ENCODE measurements at places on chromosomes 2 and 18.

- DNase-seq: no peak
Measured at GRCh38 chr18:26159353-26159752, 25.7 kb downstream of the PSMA8 start.

- no peak for DNase-seq
Measured at GRCh38 chr2:216909541-216910210, 49.8 kb upstream of the TNP1 start.

- DNase-seq: peak; percentile 11
Measured at GRCh38 chr2:174395969-174396630, 570 bp downstream of the SCRN3 start.

DNA sequence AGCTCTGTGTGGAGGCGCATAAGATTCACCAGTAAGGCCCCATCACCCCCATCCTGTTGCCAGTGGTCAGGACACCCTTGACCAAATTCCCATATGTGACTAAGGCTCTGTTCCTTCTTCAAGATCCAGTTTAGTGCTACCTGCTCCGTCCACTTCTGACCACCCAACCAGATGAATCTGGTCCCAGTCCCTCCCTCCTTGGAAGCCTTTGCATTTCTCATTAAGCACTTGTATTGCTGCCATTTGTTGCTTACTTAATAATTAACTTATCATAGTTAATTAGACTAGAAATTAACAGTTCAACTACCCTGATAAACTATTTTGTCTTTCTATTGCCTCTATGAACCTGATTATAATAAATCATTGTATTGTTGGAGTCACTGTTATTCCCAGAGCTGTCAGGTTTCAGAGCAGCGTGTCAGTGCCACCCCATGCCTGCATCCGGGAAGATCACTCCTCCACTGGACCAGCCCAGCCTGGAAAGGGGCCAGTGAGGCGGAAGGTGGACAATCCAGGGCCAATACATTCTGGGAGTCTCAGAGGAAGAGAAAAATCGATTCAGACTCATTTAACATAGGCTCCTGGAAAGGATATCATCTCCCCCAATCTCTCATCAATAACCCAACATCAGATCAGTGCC lies 9.5 kb upstream of the NAT8 start:
- DNase-seq: no peak

GRCh38 chr18:77522051-77522675 lies 272.5 kb downstream of the GALR1 start:
- DNase-seq: no peak

- DNase-seq: no peak
Measured at GRCh38 chr2:166805753-166806152, 82.5 kb upstream of the XIRP2 start.

DNA sequence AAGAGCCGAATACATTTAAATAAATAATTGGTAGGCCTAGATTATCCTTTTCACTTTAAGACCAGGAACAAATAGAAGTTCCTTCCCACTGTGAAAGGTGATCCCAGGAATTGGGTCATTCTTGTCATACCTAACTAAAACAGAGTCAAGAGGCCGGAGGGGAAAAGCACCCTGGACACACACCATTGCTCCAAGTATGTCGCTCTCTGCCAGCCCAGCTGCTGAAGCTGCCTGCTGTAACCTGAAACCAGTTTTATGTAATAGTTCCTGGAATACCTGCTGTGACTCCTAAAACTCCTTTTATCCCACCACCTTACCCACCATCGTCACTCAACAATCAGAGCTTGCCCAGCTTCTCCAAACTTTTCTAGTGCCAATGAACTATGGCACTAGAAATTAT lies 217.1 kb downstream of the PTPRM start:
- no peak for DNase-seq

DNA sequence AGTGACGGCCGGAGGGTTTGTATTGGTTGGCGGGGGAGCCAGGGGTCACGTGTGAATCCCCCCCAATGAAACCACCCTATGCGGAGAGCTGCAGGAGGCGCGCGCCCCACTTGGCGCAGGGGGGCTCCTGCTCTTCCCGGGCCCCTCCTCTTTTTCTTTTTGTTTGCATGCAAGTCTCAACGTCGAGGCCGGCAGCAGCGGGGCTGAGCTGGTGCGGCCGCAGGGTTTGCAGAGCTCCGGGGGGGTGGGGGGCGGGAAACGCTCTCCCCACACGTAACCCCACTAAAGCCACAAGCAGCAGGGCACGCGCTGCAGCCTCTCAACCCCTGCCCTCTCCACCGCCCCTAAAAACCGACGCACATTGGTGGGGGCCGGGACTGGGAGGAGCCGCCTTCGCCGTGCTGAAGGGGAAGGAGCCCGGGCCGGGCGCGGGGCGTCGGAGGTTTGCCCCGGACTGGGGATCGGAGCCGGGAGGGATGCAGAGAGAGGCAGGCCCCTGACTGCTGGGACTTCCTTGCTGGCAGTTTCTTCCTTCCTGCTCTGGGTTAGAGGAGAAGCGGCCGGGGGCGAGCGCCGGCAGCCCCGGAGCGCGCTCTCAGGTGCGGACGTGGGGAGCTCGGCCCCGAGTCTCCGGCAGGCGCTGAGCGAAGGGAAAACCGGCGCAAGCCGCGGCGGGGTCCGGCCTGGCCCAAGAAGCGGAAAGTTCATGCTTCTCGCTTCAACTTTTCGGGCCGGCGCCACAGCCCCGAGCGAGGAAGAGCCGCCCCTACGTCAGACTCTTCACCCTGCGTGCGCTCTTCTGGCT lies 864 bp downstream of the LBH start:
- peak; percentile 56 for DNase-seq

DNA sequence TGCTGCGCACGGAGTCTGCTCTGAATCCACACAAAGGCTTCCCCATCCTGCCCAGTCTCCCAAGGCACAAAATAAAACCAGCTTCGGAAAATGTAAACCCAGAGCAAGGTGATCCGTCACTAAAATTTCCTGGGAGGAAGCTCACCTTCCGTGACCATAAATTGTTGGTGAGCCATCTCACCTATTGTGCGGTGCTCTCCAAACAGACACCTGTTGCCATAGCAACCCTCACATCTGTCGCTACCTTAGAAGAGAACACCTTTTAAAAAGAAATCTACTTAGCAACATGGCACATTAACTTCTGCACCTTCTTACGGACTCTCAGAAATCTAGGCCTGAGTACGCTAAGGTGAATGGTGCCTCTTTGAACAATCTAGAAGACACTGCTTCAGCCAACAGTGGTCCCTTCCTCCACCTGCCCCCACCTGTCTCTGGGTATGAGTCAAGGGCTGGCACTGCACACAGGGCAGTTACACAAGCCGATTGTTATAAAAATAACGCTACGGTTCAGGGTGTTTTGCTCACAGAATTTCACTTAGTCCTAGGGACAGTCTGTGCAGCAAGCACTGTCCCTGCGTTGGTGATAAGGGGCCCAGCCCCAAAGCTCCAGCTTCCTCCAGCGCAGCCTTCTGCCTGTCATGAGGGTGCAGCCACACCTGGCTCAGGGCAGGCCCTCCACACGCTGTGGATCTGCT lies 114.9 kb upstream of the ID2 start:
- DNase-seq: no peak

DNA sequence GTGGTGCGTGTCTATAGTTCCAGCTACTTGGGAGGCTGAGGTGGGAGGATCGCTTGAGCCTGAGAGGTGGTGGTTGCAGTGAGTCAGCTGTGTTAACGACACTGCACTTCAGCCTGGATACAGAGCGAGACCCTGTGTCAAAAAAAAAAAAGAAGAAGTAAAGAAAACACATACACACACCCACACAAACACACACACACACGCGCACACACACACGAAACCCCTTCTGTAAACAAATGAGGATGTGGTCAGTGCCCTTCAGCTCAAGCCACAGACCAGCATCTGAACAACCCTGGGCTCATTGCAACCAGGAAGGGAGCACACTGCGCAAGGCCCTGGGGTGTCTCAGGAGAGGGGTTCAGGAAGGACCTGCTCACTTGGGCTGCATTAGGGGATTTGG lies 47.9 kb upstream of the KCNF1 start:
- no peak for DNase-seq

- no peak for DNase-seq
Measured at GRCh38 chr2:226712941-226713340, 86.7 kb downstream of the IRS1 start.

Data from AG10803 (cell line).